OCI-M1 (cell line): ENCODE measurements at places on chromosomes 12 and 14.

DNA sequence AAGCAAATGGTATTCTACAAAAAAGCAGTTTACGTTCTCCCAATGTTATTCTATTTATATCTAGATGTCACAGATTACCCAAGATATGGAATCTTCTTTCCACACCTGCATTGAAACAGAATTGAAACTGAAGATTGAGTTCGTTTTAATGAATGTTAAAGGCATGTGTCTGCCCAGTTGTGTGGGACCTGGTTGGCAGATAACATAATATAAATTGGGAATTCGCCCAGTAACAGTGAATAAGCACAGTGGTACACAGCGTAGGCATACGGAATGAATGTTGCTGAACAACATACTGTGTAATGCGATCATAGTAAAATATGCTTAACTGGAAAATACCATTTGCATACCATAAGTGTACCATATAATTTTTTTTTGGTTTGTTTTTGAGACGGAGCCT is 4.3 kb downstream of the KHNYN start:
- no peak for DNase-seq

DNA sequence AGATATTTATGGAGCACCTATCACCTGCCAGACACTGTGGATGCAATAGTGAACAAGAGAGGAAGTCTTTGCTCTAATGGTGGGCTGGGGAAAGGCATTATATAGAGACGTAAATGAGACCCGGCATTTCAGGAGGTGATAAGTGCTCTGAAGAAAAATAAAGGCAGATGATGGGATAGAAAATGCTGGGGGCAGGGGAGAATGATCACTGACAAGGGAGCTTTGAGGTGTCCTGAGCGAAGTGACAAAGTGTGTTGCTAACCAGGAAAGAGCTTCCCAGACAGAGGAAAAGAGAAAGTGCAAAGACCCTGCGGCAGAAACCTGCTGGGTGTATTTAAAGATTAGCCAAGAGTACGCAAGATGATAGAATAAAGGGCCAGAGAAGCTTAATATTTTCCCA is 1096.1 kb downstream of the BCL11B start:
- DNase-seq: no peak

DNA sequence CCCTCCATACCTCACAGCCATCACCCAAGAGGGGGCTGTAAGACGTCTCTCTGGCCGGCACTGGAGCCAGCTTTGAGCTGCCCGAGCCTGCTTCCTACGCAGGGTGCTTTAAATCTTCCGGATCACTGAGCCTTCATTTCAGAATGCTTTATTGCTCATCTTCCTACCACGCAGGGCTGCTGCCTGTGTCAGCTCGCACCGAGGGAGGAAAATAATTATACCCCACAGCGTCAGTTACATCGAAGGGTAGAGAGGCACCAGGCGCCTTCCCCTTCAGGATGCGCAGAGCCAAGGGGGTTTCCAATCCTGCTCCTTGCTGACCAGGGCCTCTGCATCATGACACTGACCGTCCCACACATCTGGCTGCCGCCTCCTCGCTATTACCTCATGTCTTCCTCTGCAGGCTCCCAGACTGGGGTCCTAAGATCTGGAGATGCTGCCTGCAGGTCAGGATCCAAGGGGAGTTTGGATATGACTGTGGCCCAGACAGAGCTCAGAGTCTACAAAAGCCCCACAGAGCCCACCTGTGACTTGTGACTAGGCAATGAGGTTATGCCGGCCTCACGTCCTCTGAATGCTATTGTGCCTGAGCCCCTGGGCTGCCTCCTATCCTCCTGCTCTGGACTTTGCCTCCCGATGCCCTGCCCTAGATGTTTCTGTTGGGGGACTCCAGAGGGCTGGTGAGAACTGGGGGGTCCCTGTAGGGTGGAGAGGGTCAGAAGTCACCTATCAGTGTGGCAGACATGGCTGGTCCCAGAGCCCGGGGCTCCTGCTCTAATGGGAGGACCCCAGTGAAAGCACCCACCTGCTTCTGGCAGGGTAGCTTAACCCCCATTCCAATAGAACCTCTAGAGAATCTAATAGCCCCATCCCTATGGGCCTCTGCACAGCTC is 220.3 kb upstream of the RTL1 start:
- no peak for DNase-seq

DNA sequence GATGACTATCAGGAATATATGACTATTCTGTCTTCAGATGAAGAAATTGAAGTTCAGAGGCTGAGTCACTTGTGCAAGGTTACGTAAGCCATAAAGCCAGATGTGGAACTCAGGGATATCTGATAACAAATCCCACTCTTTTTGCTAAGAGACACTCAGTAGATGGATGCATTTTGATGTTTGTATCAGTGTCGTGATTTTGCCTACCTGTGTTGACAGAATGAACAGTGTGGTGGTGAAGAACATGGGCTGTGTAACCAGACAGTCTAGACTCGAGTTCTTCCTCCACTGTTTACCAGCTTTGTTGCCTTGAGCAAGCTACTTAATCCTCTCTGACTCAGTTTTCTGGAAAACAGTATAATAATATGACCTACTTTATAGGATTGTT is 93.9 kb downstream of the DAAM1 start:
- DNase-seq: no peak

- DNase-seq: peak; percentile 44
These were observed 37.3 kb downstream of the VDR start for GRCh38 chr12:47867495-47867941.

GRCh38 chr12:52063981-52064649 is 5.7 kb upstream of the ATG101 start:
- DNase-seq: no peak

DNA sequence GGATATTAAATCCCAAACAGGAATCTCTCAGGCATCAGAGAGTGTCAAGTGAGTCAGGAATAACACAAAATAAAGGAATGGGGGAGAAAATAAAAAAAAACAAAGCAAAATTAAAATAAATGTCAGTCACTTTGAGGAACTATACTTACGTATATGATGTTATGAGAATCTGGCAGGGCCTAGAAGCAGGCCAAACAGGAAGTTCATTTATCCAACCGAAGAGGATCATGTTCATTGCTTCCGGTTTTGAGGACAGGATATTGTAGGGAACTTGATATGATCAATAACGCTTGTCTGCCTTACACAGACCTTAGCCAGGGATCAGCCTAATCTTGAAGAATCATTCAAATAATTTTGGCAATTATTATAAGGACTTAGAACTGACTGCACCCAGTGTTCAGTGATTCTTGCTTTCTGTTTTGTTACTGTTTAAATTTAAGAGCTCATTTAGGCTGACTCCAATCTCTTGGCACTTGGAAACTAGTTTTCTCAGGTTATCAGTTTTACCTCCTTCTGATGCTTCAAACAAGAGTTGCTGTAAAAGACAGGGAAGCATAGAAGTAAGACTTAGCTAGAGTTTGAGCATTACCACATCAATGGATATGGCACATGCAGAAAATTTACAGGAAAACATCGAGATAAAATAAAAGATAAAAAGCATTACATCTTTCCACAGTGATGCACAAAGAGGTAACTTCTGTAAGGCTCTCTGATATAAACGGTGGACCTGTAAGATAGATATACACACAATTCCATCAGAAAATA is 53.4 kb downstream of the ZFC3H1 start:
- peak; percentile 11 for DNase-seq

DNA sequence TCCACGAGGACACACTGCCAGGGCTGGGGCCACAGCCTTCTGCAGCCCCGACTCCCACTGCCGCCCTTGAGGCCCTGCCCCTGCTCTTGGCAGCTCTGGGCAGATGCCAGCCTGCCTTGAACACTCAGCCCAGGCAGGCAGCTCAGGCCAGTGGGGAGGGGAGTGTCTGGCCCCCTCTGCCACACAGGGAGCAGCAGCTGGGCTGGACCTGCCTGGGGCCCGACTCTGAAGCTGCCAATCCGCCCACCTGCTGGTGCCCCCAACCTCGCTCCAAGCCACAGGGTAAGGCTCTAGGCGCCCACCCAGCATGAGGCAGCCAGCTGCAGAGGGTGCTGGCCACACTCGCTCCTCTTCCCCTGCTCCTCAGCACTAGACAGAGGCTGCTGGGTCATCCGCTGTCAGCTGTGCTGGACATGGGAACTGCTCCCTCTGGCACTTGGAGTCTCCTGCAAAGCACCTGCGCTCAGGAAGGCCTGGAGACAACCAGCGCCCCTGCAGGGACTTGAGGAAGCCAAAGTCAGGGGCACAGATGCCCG is 24.6 kb upstream of the NUDT14 start:
- DNase-seq: no peak

DNA sequence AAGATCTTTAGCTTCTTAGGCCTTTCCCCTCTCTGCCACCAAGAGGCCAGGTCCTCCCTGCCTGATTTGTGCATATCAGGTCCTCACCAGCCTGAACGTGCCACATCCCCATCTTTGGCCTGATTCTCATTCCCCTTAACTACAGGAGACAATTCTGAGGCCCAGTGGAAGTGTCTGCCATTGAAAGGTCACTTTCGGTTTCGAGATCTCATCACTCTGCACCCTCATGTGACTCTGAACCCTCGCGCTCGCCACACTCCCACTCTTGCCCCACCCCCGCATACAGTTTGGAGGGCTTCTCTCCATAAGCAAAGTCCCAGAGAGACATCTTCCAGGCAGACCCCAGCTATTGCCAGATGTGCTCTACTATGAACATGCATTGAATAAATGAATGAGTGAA is 189.0 kb downstream of the NTF3 start:
- DNase-seq: peak; percentile 58

DNA sequence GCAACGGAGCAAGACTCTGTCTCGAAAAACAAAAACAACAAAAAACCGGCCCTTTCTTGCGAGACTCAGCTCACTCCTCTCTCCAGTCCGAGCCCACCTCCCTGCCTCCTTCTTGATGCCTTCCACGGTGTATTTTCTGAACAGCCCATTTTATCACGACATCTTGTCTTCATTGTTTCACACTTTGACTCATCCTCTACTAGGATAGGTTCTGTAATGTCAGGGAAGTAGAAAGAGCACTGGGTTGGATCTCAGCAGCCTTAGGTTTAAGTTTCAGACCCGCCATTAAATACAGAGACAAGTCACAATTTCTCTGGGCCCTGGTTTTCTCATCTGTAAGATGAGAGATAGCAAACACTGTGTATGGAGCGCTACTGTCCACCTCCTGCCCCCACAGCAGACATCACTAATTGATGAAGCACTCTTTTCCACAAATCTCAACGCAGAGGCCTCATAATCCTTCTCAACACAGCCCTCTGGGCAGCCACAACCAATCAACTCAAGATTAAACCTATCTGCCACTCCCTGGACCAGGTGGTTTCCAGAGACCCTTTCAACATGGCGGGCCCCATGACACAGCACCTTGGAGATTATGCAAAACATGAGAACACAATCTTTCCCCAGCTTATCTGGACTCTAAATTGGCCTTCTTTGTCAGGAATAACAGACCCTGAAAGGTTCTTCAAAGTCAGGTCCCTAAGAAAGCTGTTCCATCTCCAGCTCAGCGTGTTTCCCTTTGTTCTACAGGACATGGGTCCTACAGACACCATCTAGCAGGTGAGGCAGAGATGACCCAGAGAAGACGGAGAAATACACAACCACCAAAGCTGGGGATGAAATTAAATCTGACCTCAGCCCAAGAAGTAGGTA is 35.6 kb downstream of the CCDC88C start:
- DNase-seq: peak; percentile 7

DNA sequence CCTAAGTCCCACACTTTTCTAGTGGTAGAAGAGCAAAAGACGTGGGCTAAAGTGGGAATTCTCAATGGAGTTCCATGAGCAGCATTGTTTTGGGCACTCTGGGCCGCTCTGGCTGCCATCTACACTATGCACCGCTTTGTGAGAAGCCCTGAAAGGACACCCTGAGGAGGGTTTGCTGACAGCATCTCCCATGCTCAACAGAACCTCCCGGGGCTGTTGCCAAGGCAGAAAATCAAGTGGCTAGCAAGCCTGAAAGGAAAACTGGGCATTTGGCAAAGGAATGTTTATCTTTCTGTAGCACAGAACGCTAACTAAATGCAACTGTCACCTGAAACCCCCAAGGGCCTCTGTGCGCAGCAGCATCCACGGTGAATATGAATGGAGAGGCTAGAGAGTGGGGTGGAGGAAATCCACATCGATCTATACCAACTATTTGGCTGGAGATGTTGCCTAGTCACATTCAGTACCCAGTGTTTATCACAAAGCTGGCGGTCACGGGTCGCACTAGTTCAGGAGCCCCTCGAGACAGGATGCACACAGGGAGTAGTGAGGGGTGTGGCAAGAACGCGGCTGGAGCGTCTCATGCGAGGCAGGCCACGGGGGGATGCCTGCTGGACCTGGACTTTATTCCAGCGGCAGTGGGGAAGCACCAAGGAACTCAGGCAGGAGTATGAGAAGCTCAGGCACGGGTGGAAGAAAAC is 14.2 kb downstream of the APPL2 start:
- DNase-seq: no peak

GRCh38 chr12:41515953-41516352 is 327.8 kb downstream of the PDZRN4 start:
- no peak for DNase-seq

- DNase-seq: no peak
These were observed 63.5 kb upstream of the MBIP start for GRCh38 chr14:36383767-36384431.
